Kidney (tissue), 22 donors: ENCODE measurements at places on chromosomes 11 and 22. TPM values are rescaled to one million over a fixed set of nuclear protein-coding genes. Genes with fewer than 3 reads are reported as not detected.

The CHRM1 gene
- 0.44 TPM for total RNA-seq

The OTOG gene
- total RNA-seq: 0.06 TPM

The RASD2 gene
- 3.4 TPM for total RNA-seq

The MPZL2 gene
- 111 TPM for total RNA-seq

The GAL3ST1 gene
- 16.1 TPM for total RNA-seq

The LMO2 gene
- total RNA-seq: 60.6 TPM

The NEFH gene
- total RNA-seq: 0.60 TPM

DNA sequence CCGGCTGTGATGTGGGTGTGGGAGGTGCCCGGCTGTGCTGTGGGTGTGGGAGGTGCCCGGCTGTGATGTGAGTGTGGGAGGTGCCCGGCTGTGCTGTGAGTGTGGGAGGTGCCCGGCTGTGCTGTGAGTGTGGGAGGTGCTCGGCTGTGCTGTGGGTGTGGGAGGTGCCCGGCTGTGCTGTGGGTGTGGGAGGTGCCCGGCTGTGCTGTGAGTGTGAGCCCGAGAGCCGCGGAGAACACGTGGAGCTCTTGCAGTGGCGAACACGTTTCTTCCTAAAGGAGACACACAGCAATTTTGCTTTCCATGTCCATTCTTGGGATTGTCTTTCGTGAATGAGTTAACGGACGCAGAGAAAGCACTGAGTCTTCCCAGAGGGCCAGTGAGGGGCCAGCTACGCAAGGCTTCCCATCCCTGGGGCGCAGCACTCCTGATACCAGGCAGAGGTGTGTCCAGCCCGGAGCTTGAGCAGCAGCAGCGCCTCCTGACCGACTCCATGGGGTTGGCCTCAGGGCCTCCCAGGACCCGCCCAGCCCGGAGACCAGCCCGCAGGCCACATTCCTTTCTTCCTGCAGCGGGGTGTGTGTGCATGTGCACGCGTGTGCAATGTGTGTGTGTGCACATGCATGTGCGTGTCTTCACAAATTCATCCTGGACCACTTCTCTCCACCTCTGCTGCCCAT is 245.0 kb upstream of the B3GAT1 start:
- peak; percentile 41 for DNase-seq
- H3K27ac ChIP-seq: no peak overlapping the region
- no peaks in the 10 kb centered on the region for H3K27me3 ChIP-seq
- no peak overlapping the region for H3K4me3 ChIP-seq
- no peaks in the 10 kb centered on the region for H3K36me3 ChIP-seq

GRCh38 chr11:33801821-33802193 is 27.5 kb upstream of the FBXO3 start:
- peaks cover 14% of the 10 kb centered on the region for H3K27me3 ChIP-seq
- no peak overlapping the region for H3K4me3 ChIP-seq
- no peaks in the 10 kb centered on the region for H3K4me1 ChIP-seq
- DNase-seq: no peak

- DNase-seq: no peak
- no peaks in the 10 kb centered on the region for H3K4me1 ChIP-seq
- no peaks in the 10 kb centered on the region for H3K27me3 ChIP-seq
- no peak overlapping the region for H3K4me3 ChIP-seq
- H3K27ac ChIP-seq: no peak overlapping the region
Measured at GRCh38 chr11:19453651-19454257, 213.0 kb upstream of the E2F8 start.

GRCh38 chr11:117160826-117161225 is 16.7 kb downstream of the PAFAH1B2 start:
- H3K27ac ChIP-seq: no peak overlapping the region
- H3K4me1 ChIP-seq: no peaks in the 10 kb centered on the region
- no peak overlapping the region for H3K4me3 ChIP-seq
- no peak for DNase-seq
- H3K27me3 ChIP-seq: no peaks in the 10 kb centered on the region

- peaks cover 15% of the 10 kb centered on the region for H3K4me1 ChIP-seq
- DNase-seq: peak; percentile 92
- no peaks in the 10 kb centered on the region for H3K36me3 ChIP-seq
- peak overlapping the region; percentile 77 for H3K27ac ChIP-seq
- H3K4me3 ChIP-seq: no peak overlapping the region
Measured at GRCh38 chr11:63567044-63567840, 4.1 kb upstream of the PLAAT2 start.

DNA sequence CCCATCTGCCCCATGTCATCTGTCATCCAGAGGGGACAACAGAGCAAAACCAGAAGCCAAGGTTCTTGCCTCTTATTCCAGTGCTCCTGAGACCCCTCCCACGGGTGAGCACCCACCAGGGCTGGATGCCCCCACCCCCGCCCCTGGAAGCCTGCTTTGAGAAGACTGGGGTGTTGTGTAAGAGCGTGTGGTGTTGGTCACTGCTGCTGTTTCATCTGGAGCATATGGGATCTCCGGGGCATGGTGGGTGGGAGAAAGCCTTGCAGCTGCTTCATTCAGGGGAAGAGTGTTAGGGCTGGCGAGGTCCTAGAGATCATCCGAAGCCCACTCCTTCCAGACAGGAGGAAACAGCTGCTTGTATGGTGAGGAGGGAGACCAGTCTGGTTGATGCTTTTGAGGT is 54.1 kb downstream of the CHRDL2 start:
- no peak overlapping the region for H3K4me3 ChIP-seq
- H3K27me3 ChIP-seq: no peaks in the 10 kb centered on the region
- no peak for DNase-seq
- no peak overlapping the region for H3K27ac ChIP-seq
- no peaks in the 10 kb centered on the region for H3K36me3 ChIP-seq
- H3K4me1 ChIP-seq: no peaks in the 10 kb centered on the region

DNA sequence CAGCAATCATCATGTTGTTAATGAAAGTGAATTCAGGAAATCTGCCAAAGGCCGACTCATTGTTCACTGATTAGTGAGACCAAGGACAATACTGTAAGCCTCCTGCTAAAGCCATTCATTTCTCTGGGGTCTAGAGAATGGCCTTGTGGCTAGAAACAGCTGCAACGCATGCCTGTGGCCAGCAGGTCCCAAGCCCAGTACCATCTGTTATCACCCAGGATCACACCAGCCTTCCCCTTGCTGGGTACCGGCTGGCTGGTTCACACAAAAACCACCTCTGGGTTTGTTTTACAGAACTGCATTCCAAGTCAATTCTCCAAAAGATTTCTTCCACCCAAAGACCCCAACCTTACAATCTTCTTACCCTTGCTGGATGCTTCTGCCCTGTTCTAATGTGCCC is 1.1 kb downstream of the PLAAT5 start:
- no peaks in the 10 kb centered on the region for H3K27me3 ChIP-seq
- no peak overlapping the region for H3K4me3 ChIP-seq
- H3K27ac ChIP-seq: no peak overlapping the region
- no peak for DNase-seq
- H3K4me1 ChIP-seq: no peaks in the 10 kb centered on the region

DNA sequence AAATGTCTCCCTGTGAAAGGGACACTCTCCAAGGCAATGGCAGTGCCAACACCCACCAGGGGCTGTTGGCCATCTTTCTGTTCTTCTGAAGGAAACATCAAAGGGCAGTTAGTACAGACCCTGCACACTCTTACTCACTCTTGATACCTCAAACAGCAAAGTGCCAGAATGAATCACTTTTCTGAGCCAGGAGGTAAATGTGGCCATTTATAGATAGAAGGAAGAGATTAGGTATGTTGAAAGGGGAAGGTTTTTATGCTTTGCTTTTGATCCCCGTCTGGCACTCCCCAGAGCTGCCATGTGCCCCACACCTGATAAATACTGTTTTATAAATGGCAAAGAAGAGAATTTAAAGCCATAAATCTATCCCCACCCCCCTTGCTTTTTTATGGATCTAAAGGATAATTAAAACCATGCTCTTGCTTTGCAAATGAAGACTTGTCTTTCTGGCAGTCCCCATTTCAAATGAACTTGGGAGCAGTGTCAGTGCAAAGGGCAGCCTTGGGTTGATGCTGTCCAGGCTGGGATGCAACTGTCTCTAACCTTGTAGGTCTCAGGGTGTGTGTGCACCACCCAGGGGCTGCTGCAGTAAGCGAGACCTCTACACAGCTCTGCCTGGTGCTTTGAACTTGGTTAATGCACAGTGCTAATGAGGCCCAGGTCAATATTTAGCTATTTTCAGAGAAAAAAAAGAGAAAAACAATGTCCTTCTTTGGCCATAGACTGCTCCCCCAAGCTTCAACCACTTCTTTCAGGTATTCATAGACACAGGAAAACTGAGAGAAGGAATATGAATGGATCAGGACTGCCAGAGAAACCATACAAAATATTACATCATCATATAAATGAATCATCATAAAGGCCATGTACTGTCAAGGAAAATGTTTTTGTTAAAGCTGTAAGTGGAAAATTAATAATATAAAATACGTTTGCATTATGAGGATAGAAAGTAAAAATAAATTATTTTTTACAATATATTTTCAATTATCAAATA is 207.5 kb downstream of the ETS1 start:
- H3K4me1 ChIP-seq: no peaks in the 10 kb centered on the region
- H3K27me3 ChIP-seq: no peaks in the 10 kb centered on the region
- no peak overlapping the region for H3K4me3 ChIP-seq
- H3K27ac ChIP-seq: no peak overlapping the region
- no peak for DNase-seq

DNA sequence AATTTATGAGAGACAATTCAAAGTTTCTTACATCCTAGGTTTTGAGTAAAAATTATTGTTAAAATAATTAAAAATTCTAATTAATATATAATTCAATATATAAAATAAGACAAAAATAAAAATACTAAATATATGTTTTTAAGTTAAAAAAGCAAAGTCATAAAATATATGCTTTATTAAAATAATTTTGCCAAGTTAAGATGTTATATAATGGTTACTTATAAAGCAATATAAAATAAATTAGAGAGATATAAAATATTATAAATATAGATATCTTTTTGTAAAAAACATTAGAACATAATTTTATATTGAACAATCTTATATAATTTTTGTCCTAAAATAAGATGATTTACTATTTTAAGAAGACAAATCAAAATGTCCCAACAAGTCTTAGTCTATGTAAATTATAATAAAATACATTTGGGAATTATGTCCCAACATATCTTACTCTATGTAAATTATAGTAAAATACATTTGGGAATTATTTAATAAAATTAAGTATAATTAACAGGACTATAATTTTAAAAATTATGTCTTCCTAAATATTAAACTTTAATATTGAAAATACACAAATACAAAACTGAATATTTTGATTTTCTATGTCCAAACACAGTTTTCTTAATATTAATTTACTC is 67.7 kb upstream of the TOP3B start:
- no peak overlapping the region for H3K4me3 ChIP-seq
- no peaks in the 10 kb centered on the region for H3K36me3 ChIP-seq
- DNase-seq: no peak
- H3K4me1 ChIP-seq: no peaks in the 10 kb centered on the region
- no peak overlapping the region for H3K27ac ChIP-seq
